ENCODE measurements at places on chromosomes 4 and X.

- no peak for DNase-seq
Observed at GRCh38 chr4:80732010-80732409, 298.5 kb upstream of the BMP3 start.

DNA sequence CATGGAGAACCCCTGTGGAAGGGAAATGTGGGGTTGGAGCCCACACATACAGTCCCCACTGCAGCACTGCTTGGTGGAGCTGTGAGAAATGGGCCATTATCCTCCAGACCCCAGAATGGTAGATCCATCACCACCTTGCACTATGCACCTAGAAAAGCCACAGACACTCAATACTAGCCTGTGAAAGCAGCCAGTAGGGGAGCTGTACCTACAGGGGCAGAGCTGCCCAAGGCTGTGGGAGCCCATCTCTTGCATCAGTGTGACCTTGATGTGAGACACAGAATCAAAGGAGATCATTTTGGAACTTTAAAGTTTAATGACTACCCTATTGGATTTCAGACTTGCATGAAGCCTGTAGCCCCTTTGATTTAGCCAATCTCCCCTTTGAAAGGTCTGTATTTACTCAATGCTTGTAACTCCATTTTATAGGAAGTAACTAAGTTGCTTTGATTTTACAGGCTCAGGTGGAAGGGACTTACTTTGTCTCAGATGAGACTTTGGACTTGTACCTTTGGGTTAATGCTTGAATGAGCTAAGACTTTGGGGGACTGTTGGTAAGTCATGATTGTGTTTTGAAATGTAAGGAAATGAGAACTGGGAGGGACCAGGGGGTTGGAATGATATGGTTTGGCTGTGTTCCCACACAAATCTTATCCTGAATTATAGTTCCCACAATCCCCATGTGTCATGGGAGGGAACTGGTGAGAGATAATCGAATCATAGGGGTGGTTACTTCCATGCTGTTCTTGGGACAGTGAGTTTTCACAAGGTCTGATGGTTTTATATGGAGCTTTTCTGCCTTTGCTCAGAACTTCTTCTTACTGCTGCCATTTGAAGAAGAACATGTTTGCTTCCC, 352.6 kb downstream of the INPP4B start:
- DNase-seq, result no peak

- no peak for DNase-seq
Observed at GRCh38 chr4:67632492-67632891, 68.5 kb downstream of the UBA6 start.

DNA sequence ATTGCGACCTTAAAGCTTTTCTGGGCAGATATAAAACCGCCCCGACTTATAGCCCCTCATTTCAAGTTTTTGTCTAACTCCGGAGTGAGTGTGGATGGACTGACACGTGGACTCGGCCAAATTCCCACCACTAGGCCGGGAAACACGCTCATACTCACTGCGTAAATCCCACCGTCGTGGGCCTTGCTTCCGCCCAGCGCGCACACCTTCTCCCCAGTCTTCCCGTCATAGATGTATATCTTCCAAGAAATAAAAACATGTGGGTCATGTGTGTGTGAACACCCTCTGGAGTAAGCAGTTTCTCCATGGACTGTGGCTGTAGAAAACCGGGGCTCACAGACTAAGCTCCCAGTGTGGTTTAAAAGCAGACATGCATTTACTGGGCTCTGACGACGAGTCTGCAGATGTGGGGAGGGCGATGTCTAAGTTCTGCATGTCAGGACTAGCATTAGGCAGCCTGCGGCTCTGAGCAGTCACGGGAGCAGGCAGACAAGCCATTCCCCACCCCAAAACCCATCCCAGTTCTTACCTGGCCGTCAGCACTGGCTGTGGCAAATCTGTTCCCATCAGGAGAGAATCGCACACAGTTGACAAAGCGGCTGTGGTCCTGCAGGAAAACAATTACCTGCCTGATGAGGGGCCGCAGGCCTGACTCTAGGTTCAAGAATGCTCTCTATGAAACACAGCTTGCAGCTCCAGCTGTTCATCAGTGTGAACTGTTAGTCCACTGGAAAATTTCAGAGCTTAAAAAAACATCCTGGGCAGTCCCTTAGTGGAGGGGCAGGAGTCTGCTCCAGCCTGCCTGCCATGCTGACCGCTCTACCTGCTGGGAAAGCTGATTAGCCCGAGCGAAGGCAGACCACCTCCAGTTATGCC, 28.2 kb downstream of the WDR1 start:
- DNase-seq, result no peak

GRCh38 chr4:123505095-123506010, 108.8 kb downstream of the SPRY1 start:
- DNase-seq, result no peak

DNA sequence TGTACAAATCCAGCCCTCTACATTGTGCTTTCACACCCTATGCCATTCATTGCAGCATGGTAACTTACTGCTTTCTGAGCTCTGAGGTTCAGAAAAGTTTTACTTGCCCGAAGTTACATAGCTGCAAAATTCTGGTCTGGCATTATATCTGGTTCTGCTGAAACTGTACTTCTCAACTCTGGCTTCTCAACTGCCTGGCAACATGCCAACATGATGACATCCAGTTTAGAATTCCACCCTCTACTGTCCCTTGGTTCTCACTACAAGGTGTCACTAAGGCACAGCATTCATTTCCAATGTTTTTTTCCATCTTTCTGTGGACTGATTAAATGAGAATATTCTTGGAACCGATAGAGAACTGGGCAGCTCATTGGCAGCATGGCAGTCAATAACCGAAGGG, 242.9 kb upstream of the PRPS2 start:
- DNase-seq, result no peak
